ENCODE measurements at places on chromosomes 16 and 17.
A peak's percentile ranks its signal among the peaks of the same experiment; 100 is the strongest.

DNA sequence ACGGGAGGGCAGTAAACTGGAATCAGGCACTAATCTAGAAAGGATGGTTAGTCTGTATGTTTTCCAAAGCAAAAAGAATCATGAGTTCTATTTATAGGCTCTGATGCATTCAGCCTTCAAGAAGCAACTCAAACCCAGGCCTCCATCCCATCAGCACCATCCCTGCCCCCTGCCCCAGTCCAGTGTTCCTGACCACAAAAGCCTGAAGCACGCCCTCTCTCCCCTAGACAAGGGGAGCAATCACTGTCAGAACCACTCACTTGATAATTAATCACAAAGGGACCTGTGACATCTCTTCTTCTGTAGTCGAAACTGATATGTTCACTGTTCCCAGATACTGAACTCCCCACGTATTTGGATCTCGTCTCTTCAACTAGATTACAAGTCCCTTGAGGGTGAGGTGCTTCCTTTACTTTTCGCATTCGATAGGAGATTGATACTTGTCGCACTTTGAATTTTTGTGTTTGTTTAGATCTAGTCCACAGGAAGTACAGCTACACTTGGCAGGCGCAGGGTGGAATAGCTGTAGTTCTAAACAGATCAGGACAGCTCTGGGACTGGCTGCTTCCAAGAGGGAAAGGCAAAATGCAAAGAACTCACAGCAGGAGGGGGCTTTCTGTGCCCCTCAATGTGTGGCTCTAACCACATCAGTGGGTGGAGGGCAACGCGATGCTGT, 36.4 kb upstream of the CCDC182 start:
- no peak for DNase-seq

- no peak for DNase-seq
These were observed 2.8 kb downstream of the RBFOX3 start for GRCh38 chr17:79607940-79608623.

GRCh38 chr17:68179236-68179925, 68.5 kb upstream of the AMZ2 start:
- DNase-seq = no peak

- DNase-seq = no peak
These were observed 551.1 kb downstream of the WWOX start for GRCh38 chr16:78650339-78651074.

- peak; percentile 43 for DNase-seq
These were observed 77.5 kb upstream of the N4BP1 start for GRCh38 chr16:48687421-48688038.

DNA sequence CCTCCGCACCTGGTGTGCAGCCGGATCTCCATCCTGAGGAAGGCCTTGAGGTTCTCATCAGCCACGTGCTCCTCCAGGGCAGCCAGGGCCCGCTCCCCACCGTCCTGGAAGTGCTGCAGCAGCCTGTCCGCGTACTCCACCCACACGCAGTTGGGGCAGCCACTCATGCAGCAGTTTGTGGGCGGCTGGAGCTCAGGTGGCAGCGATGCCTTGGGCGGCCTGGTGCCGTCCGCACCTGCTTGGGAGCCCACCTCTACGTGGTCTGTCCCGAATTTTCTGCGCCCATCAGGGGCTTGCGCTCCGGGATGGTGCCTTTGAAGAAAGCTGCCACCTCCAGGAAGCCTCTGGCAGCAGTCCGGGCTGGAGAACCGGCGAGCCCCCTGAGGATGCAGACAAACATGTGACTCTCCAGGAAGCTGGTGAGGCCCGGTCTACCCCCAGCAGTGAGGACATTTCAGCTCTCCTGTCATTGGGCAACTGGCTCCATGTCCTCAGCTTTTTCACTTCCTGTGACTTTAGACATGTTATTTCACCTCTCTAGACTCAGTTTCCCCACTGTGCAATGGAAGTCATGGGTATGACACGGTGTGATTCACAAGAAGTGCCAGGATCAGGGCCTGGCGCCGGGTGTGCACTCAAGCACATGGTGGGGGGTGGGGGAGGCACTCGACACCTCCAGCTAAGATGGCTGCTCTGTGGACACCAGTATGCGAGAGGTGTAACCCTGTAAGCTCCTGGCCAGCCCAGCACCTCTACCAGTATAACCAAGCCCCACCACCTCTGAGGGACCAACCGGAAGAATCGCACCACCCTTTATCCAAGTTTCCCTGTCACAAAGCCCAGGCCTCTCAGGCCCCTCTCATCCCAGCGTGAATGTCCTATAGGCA, 957 bp downstream of the OXLD1 start:
- no peak for DNase-seq
